ENCODE measurements at places on chromosomes 5 and 9.

DNA sequence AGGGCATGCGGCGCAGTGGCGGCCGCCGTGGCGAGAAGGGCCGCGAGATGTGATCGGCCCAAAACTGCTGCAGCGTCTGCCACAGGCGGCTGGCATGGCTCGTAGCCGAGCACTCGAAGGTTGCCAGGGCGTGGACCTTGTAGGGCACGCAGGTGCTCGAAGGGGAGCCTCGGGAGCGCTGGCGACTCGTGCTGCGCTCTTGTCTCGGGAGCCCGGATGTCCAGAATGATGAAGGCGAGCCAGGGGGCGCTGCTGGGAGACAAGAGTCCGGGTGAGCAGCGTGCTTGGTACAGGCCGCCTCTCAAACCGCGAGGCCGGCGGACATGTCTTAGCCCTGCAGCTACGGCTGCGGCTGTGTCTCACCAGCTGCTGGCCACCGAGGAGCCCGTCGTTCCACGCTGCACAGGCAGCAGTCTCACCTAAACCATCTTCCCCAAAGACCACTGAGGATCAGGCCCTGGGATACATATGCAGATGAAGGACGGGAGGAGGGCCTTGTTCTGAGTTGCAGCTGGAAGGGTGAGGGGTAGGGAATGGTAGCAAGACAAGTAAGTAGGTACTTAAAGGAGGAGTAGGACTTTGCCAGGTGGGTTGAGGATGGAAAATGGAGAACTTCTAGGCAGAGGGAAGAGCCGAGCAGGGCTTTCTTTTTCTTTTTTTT, 1.7 kb downstream of the CBY3 start:
- DNase-seq, result peak; percentile 41

DNA sequence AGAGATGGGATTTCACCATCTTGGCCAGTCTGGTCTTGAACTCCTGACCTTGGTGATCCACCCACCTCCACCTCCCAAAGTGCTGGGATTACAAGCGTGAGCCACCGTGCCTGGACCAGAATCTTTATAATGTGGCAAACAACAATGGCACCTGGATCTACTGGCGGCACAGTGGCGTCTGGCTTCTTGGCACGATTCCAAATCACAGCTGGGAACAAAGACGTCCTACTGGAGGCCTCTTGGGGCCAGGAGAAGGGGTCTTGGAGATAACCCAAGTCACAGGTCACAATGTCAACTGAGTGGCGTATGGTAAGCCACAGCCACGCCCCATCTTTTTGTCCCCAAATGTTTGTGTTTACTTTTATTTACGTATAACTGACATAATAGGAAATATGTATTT, 77.8 kb upstream of the RAPGEF1 start:
- no peak for DNase-seq

DNA sequence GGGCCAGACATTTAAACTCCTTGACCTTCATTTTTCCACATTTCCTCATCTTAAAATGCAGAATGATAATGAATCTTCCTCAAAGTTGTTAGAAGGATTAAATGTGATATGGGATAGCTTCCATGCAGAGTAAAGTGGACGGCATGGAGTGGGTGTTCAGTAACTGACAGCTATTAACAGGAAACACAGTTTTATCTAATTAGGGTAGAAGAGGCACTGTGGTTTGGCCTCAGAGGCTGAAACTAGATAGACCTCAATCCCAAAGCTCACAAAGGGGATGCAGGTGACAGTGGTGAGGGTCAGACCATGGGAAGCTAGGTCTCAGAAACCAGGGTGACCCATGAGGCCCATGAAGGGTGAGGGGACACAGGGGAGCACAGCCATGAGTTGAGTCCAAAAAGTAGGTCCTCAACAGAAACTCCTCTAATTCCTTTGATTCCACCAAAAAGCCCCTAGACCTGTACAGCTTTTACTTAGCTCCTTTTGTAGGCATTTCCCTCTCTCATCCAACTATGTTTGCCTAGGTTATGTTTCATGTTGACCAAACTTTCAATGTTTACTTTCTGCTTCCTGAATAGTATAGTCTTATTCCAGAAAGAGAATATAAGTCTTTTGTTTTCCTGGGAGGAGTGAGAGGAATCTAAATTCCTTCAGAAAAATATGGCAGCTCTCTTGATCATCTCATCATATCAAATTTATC, 27.9 kb upstream of the GLDC start:
- DNase-seq, result no peak

DNA sequence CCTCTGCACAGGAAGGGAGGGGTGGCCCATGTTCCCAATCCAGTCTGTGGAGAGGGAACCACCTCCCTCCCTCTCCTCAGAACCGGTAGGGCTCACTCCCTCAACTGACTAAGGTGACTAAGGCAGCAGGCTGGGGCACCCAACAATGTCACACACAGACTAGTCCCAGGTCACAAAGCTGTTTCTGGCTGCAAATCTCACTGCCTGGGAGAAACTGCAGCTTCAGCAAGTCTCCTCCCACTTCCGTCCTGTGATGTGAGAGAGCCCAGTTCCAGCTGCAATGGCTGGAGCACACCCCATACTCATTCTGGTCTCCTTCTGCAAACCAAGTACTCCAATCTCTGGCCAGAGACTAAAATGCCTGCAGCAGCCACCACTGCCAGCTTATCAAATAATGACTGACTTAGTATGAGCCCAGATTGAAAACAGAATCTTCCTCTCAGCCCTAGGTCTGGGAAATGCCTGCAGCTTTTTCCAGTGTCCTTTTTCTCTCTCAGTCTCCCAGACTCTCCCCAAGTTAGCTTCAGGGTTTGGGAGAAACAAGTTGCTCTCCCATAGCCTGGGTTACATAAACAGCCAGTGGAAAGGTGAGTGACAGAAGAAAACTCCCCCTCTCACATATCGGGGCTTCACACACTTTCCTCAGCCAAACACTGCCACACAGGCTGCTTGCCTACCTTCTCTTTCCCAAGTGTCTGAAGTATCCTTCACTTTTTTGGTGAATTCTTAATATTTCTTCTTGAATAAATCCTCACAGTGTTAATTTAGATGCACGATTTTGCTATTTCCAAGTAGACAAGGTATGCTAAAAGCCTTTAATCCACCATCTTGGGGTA, 247.4 kb upstream of the RASA1 start:
- DNase-seq, result no peak

DNA sequence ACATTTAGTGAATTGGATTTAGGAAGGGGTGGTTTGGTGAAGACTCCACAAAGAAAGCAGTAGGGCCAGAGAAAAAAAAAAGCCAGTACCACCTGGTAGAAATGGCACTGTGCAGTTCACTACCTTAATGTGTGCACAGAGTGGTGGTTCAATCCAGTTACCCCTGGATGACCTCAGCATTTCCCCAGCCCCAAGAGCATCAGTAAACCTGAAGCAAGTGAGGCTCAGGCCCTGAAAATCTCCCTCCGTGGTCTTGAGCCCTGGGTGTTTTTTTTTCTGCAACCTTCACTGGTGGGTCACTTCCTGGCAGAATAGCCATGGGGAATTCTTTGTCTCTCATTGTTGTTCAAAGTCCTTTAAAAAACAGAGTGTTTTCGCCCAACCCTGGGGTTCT, 202.9 kb downstream of the GADD45G start:
- DNase-seq, result no peak

- DNase-seq, result no peak
Observed at GRCh38 chr9:100217536-100217935, 118.5 kb downstream of the INVS start.

DNA sequence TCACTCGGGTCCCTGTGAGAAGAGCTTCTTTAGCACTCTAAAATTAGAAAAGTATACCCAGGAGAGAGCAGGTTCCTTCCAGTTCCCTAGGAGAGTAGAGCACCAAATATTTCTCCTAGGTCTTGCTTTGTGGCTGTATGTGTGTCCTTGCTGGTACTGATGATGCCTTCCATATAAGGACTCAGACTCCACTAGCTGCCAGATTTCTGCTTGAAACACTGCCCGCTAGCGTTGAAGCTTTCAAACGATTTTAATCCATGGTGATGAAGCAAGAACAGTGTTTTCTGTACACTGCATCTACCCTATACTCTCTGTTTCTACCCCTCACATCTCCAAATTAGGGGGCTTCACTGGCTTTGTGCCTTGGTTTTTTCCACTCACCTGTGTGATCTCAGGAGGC, 2.4 kb upstream of the SMC2 start:
- no peak for DNase-seq

- no peak for DNase-seq
Observed at GRCh38 chr5:73339711-73340110, 108.9 kb downstream of the FOXD1 start.

DNA sequence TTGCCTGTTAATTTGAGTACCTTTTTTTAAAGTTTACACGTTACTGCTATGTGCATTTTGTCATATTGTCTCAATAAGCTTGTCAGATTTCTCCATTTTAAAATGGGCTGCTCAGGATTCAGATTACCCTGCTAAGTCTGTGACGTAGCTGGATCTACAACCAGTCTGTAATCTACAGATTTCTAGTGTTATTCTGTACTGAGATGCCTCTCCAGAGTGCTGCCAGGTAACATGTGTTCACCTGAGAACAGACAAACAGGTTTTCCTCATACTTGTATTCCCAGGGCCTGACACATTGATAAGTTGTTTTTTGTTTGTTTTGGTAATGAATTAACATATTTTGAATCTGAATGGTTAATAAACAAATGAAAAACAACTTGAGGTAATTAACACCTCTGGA, 15.3 kb downstream of the RAB24 start:
- DNase-seq, result no peak

GRCh38 chr5:94442991-94443390, 175.4 kb downstream of the KIAA0825 start:
- no peak for DNase-seq

- no peak for DNase-seq
Observed at GRCh38 chr5:176542596-176543427, 5.6 kb upstream of the RNF44 start.

DNA sequence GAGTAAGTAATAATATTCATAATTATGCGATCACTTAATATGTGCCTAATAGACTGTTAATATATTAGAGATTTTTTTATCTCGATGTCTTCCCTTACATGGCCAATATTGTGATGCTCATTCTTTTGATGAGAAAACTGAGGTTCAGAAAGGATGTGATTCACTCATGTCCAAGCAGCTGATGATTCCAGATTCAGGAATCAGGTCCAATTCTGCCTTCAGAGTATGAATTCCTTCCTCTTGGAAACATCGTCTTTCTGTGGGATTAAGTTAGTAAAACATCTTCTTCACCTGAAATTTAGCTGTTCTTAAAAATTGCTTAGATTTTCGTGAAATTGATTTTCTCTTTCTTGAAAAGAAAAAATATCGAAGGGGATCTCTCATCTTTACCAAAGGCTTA, 242.5 kb upstream of the RFX3 start:
- DNase-seq, result no peak

DNA sequence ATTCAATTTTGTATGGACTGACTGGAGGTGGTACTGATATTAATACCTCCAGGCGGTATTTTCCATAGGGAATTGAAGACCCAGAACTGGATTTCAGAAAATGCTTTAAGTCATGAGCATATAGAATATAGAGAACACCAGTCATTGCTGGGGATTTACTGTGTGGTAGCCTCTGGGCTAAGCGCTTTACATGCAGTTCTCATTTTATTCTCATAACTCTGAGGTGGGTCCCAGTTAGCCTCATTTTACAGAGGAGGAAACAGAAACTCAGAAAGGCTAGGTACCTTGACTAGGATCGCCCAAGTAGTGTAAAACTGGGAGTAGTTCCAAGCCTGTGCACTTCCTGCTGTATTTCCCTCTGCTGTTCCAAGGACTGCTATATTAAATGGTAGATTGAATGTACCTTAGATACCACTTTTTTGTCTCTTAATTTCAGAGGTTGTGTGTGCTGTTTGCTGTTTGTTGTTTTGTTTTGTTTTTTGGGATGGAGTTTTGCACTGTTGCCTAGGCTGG, 13.8 kb downstream of the SLC44A1 start:
- no peak for DNase-seq

DNA sequence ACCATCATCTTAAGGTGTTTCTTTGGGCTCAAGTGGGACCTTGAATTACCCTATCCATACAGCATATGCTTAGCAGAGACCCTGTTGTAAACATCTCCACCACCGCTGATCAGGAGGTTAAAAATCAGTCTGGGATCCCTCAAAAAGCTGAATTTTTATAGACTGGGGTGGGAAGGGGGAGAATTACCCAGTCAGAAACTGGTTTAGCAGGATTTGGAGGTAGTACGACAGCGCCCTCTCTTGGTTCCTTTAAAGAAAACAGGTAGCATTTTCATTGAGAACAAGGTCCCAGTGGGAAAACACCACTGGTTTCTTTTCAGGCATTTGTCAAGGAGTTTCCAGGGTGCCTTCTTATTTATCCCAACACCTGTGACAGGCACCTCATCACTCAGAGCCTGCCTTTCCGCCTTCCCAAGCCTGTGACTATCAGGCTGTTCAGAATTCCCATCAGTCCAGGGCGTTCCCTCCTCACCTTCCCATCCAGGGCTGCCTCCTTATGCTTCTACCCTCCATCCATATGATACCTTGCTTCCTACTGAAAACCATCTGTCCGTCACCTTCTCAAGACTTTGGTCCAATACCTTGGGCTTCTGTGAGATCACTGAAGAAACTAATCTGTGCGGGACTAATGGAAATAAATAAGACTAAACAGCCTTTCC, 203.8 kb upstream of the RAI14 start:
- DNase-seq, result no peak

DNA sequence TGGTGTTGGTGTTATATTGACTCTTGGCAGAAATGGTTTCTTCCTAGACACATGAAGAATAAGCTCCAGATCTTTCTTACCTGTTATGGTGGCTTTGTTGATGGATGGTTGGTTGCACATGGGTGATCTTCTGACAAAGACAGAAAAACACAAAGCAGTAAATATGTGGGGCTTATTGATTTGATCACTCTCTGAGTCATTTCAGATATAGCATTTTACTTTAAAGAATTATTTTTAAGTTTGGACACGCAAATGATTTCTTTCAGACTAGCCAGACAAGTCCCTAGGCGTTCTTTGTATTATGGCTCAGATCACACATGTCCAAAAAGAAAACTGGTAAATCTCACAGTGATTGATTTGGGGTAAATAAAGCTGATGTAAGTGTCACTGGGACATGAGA, 597.6 kb downstream of the RAB3C start:
- DNase-seq, result no peak

DNA sequence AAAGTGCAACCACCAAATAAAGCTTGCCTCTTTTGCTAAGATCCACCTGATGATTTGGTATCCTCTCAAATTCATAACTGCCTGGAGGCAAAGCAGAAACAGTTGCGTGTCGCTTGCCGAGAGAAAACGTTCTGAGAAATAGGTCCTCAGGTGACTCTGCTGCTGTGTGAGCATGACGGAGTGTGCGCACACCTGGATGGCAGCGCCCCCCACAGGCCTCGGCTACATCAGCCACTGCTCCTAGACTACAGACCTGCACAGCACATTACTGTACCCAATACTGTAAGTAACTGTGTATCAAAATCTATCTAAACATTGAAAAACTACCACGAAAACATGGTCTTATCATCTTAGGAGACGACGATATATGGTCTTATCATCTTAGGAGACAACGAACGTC, 87.4 kb downstream of the CAMSAP1 start:
- no peak for DNase-seq

GRCh38 chr5:51230336-51230735, 152.9 kb upstream of the ISL1 start:
- no peak for DNase-seq

DNA sequence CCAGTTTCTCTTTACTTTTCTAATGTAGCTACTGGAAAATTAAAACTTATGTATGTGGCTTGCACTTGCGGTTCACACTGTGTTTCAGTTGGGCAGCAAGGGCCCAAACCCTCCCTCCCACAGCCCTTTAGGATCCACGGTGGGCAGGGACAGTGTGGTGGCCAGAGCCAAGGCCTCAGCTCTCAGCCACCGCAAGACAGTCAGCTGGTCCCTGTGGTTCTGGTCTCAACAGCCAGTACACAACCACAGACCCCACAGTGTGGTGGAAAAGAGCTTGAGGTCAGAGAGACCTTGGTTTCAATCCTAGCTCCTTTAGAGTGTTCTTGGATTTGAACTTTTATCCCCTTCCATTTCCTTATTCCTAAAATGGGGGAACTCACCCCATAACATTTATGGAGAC, 153.0 kb upstream of the SMIM23 start:
- no peak for DNase-seq
